GDM1 (cell line): ENCODE measurements at places on chromosomes 12 and 14.

DNA sequence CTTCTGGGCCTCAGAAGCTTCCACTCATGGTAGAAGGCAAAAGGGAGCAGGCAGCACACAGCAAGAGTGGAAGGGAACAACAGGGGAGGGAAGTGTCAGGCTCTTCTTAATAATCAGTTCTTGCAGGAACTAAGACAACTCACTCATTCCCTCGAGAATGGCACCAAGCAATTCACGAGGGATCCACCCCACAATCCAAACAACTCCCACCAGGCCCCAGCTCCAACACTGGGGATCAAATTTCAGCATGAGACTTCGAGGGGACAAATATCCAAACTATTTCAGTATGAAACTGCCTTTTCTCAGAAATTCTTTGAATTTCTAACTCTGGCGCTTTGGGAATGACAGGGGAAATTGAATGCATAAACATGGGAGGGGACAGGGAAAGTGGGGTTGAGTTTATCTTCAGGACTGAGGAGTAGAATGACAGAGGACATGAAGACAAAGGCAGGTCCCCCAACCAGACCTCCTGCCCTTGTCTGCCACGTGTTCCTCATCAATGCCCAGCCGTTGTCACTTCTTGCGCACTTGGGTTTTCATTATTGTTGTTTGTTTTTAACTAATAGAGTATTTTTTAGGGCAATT lies 24.6 kb upstream of the APOF start:
- DNase-seq, result no peak

- no peak for DNase-seq
Measured at GRCh38 chr12:91273560-91273959, 90.9 kb upstream of the DCN start.

DNA sequence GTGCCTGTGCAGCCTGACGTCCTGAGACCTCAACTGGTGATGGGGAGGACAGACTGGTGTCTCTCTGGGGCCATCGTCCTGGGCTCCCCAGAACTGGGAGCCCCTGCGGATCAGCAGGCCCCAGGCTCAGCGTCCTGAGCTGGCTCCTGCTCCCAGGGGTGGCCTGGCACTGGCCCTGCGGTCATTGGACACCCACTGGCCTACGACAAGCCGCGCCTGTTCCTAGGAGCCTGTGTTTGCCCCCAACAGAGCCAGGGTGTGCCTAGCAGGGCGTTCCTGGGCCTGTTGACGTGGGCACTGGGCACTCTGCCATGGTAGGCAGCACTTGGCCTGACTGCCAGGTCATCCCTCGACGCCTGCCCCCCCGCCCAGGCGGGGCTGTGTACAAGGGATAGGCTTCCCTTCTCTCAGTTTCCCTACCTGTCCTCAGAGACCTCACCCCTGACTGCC lies 8.4 kb downstream of the ADSS1 start:
- no peak for DNase-seq

DNA sequence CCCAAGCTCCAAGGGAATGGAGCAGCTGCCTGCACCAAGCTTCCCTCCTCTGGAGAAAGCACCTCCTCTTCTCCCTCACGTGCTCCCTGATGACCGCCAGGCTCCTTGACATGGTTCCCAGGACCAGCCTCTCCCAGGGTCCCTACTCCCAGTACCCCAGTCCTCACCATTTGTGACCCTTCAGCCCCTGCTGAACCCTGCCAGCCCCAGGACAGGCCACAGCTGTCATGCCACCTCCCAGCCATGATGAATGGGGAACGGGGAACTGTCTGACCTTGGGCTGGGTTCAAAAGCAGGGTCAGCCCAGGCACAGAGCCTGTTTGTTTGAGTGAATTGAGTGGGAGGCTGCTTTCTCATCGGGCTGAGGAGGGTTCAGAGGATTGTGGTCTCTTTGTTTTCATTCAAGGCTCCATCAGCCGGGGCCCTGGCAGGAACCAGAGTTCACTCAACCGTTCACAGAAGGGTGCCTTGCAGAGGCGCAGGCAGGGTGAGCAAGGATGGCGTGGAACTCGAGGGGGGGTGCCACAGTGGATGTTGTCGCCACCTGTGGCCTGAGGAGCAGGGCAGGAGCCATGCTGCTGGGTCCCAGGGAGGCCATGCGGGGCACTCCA lies 344.5 kb upstream of the SFSWAP start:
- DNase-seq, result no peak

- DNase-seq, result no peak
Measured at GRCh38 chr12:115430636-115431035, 746.7 kb upstream of the TBX3 start.

GRCh38 chr14:23443881-23444280 lies 8.4 kb upstream of the MYH7 start:
- no peak for DNase-seq

DNA sequence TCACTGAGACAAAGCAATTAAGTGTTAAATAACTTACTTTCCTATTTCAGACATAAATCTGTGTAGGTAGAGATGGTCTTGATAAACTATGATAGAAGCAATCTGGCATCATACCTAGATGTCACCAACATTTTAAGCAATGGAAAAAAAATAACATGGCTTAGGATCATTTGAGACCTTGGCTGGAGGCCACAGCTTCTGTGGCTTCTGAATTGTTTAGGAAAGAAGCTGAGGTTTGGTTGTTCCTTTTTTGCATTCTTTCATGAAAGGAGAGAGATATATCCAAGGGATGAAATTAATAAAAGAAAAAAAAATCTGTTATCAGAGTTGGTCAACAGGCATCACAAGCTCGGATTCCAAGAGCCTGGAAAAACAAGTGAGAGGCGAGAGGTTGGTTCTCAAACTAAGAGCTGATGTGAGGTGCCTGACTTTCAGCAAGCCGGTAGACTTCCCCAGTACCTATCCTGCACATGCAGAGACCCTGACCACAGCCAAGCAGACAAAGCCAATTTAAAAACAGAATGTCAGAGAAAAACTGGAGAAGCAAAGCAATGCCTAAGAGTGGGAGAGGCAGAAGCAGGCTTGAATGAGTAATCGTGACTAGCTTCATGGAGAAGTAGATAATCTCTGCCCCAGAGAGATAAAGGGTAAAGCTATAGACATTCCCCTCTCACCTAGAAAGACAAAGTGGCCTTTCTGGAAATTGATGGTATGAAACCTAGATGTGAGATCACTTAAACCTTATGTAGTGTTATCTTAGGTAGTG lies 43.4 kb upstream of the ST8SIA1 start:
- peak; percentile 6 for DNase-seq

- no peak for DNase-seq
Measured at GRCh38 chr12:93060666-93061472, 131.8 kb upstream of the EEA1 start.

DNA sequence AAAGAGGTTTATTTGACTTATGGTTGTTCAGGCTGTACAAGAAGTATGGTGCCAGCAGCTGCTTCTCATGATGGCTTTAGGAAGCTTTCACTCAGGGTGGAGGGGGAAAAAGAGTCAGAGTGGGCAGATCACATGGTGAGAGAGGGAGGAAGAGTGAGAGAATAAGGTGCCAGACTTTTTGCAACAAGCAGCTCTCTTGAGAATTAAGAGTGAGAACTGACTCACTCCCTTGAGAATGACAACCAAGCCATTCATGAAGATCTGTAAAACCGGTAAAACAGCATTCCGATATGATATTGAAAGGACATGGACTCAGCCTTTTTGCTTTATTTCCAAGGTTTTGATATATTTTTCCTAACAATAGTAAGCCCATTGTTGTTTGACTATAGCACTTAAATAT lies 501.2 kb downstream of the GALC start:
- no peak for DNase-seq

GRCh38 chr14:78141590-78141989 lies 28.6 kb upstream of the NRXN3 start:
- DNase-seq, result no peak

DNA sequence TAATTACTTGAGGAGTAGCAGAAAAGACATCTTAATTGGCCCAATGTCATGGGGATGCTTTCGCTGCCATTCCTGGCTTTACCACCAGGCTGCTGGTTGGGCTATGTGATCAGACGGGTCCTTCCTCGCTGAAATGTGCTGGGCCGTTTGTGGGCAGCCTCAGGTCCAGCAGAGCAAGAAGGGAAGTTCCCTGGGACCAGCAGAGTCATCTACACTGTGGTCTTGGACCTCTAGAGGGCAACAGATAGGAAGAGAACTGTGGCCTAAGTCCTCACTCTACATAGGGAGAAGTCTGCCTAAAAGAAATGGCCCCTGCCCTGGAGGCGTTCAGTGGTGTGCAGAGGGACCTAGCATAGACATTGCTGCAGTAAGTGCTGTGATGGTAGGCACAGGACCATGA lies 10.9 kb downstream of the EVL start:
- DNase-seq, result peak; percentile 35

GRCh38 chr14:49962621-49963020 lies 69.7 kb downstream of the ARF6 start:
- no peak for DNase-seq

DNA sequence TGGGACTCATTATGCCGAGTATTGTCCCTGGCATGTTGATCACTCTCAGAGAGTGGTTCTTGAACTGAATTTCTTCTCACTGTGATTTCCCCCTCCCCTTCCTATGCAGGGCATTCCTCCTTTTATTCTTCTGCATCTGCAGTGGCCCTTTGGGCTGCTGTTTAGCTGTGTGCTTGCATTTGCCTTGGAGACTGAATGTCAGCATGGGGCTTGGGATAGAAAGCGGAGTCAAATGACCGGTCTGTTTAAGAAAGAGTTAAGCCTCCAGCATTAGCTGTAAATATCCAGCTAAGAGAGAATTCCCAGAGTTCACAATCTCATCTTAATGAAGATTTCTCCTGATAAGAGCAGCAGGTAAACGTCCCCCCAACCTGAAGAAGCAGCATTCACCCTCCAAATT lies 65.6 kb upstream of the RMST start:
- no peak for DNase-seq

DNA sequence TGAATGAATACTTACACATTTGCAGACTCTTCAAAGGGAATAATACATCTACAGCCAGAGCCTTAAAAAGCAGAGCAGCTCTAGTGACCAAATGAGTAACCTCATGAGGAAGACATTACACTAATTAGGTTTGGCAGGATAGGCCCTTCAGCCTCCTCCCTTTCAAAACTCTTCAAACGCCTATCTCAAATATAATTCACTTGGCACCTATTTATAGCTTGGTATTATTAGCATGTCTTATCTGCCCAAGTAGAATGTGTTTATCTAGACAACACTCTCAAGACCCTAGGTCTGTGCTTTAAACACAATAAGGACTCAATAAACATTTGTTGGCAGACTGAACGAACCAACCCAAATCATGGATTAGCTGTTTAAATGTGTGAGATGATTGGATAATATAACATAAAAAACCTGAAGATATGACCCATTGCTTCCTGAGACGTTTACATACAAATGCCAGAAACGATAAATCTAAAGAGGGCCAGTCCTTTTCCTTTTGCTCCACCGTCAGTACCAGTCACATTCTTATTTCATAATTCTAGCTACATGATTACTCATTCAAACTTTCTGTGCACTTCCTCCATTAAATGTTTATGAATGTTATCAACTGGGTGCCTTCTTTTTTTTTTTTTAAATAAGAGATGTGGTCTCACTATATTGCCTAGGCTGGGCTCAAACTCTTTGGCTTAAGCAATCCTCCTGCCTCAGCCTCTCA lies 123.3 kb downstream of the CEP83 start:
- no peak for DNase-seq
